ENCODE measurements at places on chromosomes 16 and 17. TPM values are rescaled to one million over a fixed set of nuclear protein-coding genes. Genes with fewer than 3 reads are reported as not detected.

DNA sequence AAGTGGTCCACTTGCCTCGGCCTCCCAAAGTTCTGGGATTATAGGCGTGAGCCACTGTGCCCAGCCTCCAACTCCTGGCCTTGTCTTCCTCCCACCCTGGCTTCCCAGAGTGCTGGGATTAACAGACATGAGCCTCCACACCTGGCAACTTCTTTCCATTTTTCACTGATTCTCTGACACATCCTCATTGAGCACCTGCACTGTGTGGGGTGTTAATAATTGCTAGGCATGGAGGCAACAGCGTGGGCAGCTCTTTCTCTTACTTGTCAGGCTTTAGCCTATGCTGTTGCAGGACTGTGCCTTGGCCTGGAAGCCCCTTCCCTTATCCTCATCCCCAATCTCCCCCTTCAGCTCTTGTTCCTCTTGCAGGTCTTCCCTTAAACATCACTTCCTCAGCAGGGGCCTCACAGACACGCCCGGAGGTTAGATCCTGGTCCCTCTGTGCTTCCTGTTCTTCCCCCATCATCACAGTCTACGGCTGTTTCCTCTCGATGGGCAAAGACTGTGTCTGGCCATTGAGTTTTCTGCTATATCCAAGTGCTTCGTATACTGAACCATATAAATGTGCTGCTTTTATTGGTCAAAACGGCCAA is 7.9 kb downstream of the QPRT start:
- no peak for DNase-seq

DNA sequence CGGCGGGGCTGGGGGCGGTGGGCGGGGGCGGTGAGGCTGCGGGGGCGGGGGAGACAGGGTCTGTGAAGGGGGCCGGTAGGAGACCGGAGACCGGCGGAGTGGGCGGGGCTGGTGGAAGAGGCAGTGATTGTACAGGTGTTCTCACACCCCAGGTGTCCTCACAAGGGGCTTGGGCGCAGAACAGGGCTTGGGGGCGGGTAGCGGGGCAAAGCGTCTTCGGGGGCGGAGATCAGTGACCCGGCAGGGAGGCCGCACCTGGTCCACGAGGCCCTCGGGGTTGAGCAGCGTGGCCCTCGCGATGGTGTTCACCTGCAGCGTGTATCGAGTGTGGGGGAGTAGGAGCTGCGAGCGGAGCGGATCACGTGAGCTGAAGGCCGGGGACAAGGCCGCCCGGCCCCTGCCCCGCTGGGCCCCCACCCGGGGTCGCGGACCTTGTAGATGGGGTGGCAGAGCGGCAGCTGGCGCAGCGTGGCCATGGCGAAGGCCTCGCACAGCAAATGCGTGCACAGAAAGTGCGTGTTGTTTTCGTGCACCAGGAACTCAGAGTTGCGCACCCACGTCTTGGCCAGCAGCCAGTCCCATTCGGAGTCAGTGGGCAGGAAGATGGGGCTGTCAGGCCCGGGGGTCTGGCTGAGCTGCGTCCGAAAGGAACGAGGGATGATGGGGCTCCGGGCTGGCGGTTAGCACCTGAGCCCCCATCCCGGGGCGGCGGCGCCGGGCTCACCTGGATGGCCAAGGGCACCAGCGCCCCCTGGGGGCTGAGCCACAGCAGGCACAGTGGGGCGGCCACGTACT is 8.5 kb downstream of the ALOXE3 start:
- DNase-seq = peak; percentile 20

- no peak for DNase-seq
Observed at GRCh38 chr17:2713881-2714280, 2.3 kb upstream of the CLUH start.

GRCh38 chr17:39243155-39243554 is 17.4 kb upstream of the STAC2 start:
- no peak for DNase-seq

DNA sequence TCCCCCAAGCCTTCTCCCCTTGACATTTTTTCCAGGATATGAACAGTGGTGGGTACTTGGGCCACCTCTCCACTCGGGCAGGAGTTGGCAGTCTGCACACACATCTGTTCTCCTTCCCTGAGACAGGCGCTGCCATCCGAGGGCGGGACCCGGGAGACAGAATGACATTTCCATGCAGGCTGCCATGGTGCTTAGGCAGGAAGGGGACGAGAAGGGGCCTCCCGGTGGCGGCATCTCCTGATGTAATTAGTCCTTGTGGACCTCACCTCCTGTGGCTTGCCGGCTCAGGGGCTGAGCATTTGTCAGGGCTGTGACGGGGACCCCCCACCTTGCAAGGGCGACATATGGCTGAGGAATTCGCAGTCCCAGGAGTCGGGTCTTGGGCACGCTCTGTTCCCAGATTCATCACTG is 197.2 kb downstream of the FOXL1 start:
- DNase-seq = no peak

DNA sequence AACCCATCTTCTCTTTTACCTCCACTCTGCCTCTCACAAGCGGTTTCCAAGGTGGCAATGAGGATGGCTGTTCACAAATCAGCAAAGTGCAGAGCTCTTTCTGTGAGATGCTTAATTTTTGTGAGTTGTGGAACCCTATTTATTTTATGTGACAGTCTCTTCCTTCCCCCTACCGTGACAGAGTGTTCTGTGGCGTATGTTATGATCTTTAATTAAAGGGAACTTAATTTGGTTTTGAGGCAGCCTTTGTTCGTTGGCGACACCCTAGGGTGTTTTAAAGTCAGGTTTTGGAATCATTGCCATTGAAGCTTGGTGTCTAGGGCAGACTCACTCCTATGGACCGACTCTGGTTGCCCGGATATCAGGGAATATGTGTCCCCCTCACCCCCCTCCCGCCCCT is 83.3 kb upstream of the IRX3 start:
- DNase-seq = no peak

GRCh38 chr16:86220561-86220960 is 289.8 kb upstream of the FOXF1 start:
- no peak for DNase-seq

DNA sequence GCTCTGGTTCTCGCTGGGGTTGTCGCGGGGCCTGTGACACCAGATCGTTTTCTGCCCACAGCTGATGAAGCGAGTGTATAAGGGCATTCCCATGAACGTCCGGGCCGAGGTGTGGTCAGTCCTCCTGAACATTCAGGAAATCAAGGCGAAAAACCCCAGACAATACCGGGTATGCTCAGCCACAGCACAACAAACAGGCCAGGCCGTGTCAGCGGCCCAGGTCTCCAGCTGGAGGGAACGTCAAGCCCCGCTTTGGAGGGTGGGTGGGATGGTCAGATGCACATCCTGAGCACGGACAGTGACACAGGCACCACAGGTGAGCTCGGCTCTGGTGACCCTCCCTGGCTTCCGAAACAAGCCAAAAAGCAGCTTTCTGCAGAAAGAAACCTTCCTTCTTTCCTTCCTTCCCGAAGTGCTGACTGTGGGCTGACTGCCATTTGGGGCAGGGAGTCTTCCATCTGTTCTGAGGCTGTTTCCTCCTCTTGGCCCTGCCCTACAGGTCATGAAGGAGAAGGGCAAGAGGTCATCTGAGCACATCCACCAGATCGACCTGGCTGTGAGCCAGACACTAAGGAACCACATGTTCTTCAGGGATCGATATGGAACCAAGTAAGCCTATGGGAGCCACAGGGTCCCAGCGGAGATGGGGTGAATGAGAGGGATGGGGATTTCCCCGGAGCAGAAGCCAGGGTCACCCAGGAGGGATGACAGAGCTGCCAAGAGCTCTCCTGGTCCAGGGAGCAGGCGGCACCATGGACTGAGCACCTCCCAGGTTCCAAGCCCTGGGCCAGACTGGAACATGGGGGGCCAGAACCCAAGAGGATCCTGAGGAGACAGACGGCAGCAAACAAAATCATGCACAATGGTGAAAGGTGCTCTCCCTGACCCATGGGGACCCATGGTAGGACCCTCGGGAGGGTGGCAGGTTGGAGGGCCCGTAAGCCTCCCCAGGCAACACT is 79.4 kb downstream of the GOSR1 start:
- DNase-seq = no peak

The FKBP10 gene
- 124 TPM for polyA plus RNA-seq

The ACE gene
- 8.0 TPM for polyA plus RNA-seq

- DNase-seq = no peak
Observed at GRCh38 chr17:48328457-48328856, 101.6 kb downstream of the SKAP1 start.

- no peak for DNase-seq
Observed at GRCh38 chr17:29972277-29972676, 30.8 kb downstream of the EFCAB5 start.

The CORO6 gene
- 66.3 TPM for polyA plus RNA-seq

GRCh38 chr17:19590451-19590850 is 56.8 kb downstream of the SLC47A1 start:
- no peak for DNase-seq
